8988T (cell line): ENCODE measurements at places on chromosomes 7 and 10.

DNA sequence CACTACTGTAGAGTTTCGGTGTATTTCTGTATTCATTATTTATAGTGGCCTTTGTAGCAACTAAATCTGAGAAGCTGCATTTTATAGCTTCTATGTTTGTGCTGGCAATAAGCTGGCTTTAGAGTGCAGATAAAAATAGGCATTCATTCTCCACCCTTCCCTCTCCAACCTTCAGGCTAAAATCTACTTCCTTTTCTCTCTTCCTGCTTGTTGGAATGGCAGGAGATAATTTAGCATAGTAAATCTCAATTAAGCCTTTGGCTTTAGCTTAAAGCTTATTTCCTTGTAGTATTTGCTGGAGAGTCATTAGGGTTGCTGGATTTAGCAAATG, 58.5 kb downstream of the CPVL start:
- no peak for DNase-seq

GRCh38 chr10:52249850-52250395, 64.2 kb upstream of the DKK1 start:
- no peak for DNase-seq

DNA sequence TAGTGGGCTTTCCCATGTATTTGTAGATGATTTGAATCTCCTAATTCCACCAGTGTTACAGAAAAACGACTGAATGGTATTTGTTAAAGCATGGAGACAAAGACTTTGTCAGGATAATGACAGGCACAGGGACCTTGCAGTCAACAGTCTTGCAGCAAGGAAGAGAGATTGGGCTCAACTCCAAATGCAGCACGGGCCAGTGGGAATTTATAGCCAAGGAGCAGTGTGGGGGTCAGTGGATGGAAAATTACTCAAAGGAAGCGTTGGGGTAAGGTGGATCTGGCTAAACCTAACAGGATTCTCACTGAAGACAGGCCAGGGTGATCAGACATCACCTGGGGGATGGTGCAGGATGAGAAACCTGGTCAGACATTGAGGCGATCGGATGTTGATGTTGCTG, 24.3 kb downstream of the CPVL start:
- no peak for DNase-seq

DNA sequence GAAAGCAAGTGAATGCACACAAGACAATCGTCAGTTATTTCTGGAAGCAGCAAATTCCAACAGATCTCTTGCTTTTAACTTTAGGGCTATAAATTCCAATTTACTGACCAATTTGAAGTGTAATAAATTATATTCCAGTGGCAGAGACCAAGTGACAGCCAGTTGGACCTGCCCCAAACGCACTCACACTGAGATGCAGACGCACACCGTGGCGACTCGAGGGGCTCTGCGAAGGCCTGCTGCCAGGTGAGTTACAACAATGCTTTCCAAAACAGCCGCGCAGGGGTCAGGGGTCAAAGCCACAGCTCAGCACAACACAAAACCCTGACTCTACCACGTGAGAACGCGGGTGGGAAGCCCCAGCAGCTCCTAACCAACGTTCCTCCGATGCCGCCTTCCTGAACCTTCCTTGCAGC, 97.4 kb downstream of the ZRANB1 start:
- DNase-seq, result no peak

- no peak for DNase-seq
Measured at GRCh38 chr10:132972986-132973902, 30.9 kb upstream of the CFAP46 start.

DNA sequence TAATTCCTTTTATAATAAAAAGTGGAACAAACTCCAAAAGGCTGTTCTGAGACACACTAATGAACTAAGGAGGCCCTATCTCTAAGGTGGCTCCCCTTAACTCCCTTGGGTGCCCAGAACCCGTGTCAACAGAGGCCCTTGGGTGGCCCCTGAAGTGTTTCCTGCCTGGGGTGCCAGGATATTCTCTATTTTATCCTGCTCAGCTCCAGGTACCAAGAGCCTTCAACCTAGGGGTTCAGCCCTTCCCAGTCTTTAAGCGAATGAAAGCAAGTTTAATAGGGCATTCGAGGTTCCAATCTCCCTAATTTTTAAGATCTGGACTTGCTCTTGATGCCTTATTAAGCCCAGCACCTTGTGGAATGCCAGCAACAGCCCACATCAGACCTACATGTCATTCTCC, 64.4 kb upstream of the MYO3A start:
- no peak for DNase-seq

DNA sequence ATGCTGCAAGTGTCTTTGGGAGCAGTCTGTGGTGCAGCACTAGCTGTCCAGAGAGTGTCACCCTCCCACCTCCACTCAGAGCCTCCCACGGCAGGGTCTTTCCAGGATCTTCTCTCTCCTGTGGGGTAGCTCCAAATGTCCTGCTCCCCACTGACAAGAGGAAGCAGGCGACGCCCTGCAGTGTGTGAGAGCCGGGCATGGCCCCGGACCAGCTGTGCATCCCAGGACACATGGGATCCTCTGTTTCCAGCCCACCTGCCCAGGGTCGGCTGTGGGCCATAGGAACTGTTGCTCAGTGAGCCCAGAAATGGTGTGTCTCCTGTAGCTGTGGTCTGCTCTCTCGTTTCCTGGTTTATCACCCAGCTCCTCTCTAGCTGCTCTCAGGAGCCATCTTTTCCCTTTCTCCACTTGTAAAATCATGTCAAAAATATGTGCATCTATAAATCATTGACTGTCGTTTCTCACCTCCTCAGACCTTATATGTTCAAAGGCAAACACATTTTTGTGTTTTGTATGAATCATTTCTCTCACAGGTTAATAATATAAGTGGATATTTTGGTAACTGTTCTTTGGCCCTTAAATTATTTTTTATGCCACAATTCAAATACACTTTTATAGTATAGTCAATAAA, 74.9 kb downstream of the VWC2 start:
- DNase-seq, result no peak

GRCh38 chr7:123594813-123595241, 6.8 kb upstream of the ASB15 start:
- DNase-seq, result no peak

DNA sequence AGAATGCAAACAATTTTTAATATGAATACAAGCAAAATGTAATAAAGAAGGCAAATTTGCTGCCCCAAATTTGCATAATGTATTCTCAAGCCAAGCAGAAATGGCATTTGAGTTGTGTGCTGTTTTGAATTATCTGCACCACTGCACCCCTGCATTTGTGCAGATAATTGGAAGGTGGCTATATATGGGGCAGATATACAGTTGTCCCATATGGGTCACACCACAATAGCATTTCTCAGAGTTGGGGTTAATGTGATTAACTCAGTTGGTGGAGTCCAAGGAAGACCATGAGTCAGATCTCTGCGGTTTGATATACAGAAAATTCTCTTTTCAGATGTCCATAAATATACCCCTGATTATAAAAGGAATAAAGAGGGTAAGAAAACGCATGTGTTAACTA, 68.9 kb upstream of the EXOC4 start:
- DNase-seq, result no peak

- DNase-seq, result no peak
Measured at GRCh38 chr10:91012502-91012901, 91.6 kb upstream of the ANKRD1 start.

DNA sequence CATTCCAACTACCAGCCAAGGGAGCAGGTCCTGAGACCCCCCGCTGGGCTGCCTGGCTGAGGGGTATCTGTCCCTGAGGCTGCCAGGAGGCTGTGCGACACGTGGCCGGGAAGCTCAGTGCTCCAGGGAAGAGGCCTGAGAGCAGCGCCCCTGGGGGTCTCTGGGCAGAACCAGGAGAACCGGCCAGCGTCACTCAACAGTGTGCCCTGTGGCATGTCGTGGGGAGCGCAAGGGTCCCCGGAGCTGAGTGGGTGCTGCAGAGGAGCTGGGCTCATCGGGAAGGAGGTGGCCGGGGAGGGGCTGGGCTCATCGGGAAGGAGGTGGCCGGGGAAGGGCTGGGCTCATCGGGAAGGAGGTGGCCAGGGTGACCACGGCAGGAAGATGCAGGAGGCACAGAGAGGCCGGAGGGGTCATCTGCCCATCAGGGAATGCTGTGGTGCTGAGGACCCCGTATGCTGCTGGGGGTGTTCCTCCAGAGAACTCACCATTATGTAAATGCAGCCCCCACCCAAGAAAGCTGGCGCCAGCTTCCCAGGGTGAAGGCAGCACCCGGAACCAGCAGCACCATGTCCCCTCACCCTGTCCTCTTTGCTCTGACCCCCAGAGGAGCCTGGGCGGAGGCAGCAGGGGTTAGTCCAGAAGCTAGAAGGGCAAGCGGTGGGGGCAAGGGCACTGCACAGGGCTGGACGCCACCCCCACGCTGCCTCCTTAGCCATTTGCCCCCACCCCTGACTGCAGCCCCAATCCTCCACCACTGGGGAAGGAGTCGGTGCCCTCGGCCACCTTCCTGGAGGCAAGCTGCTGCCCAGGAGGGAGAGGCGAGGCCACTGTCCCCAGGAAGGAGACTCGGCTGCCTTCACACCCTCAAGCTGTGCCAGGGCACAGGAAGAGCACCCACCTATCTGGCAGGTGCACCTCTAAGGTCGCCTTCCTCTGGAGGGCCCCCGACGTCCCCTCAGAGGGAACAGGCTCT, 33.3 kb downstream of the CALML3 start:
- DNase-seq, result no peak

GRCh38 chr7:139071680-139072079, 35.8 kb upstream of the ZC3HAV1L start:
- DNase-seq, result no peak

- DNase-seq, result no peak
Measured at GRCh38 chr10:133347710-133348517, 741 bp downstream of the PRAP1 start.

GRCh38 chr10:114661212-114661880, 3.3 kb upstream of the ABLIM1 start:
- no peak for DNase-seq

- DNase-seq, result no peak
Measured at GRCh38 chr10:33616956-33617355, 282.5 kb upstream of the NRP1 start.

DNA sequence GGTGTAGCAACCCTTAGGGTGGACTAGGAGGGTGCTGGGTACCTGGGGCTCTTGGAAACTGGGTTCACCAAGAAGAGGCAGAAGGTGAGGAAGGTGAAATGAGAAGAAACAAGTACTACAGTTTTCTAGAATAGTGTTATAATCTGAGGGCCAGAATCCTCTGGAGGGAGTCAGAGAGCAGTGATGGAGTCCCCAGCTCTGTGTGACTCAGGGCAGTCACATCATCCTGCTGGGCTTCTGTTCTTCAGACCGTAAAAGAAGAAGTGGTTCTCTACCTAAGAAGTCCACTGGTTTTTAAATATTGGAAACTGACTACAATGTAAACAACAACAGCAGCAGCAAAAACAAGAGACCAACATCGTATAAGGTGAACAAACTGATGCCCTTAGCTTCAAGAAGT, 197.3 kb downstream of the PRPF18 start:
- DNase-seq, result peak; percentile 29

- DNase-seq, result no peak
Measured at GRCh38 chr7:18511351-18512140, 16.0 kb downstream of the HDAC9 start.

GRCh38 chr7:6615723-6616555, 529 bp downstream of the ZNF853 start:
- DNase-seq, result no peak

DNA sequence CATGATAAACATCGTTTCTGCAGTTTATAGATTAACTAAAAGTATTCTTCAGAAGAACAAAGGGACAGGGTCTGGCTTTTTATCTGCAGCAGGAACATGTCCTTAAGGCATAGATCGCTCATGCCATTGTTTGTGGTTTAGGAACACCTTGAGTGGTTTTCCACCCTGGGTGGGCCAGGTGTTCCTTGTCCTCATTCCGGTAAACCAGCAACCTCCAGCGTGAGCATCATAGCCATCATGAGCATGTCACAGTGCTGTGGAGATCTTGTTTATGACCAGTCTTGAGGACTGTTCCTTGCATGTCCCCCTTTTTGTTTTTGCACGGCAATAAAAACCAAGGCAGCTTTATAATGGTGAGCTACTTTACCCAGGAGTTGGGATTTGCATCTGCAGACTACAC, 33.9 kb downstream of the STOX1 start:
- DNase-seq, result no peak

DNA sequence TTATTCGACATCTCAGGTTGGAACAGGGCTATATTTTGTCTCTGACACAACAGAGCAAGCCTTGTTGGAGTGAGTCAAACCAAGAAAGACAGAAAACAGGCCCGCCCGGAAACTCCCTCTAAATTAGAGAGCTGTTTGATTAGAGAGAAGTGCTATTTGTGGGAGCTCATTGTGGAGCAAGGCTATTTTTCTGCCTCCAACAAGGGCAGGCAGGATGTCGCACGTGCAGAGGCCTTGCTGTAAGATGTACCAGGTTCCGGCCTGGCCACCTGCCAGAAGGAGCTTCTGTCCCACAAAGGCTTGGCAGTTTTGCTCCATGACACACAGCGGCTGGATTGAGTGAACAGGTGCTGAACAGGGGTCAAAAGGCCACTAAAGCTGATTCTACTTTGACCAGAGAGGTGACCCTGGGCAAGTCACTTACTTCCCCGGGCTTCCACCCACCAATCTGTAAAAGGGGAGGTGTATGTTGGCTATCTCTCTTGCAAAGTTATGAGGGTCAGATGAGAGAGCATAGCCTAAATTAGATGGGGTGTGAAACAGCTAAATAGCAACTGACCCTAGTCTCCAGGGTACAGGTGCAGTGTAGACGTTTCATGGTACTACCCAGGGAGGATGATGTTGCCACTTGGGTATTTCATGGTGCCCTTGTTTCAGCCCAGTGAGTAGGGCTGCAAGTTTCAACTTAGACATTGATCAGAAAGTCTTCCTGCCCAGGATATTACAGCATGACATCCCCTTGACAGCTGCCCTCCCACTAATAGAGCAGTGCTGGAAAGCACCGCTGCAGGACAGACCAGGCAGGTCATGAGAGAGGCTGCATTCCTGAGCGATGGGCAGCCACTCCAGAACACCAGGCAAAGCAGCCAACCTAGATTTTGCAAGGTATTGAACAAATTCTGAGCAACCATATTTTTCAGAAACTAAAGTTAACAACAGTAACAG, 62.0 kb downstream of the VSTM4 start:
- no peak for DNase-seq

DNA sequence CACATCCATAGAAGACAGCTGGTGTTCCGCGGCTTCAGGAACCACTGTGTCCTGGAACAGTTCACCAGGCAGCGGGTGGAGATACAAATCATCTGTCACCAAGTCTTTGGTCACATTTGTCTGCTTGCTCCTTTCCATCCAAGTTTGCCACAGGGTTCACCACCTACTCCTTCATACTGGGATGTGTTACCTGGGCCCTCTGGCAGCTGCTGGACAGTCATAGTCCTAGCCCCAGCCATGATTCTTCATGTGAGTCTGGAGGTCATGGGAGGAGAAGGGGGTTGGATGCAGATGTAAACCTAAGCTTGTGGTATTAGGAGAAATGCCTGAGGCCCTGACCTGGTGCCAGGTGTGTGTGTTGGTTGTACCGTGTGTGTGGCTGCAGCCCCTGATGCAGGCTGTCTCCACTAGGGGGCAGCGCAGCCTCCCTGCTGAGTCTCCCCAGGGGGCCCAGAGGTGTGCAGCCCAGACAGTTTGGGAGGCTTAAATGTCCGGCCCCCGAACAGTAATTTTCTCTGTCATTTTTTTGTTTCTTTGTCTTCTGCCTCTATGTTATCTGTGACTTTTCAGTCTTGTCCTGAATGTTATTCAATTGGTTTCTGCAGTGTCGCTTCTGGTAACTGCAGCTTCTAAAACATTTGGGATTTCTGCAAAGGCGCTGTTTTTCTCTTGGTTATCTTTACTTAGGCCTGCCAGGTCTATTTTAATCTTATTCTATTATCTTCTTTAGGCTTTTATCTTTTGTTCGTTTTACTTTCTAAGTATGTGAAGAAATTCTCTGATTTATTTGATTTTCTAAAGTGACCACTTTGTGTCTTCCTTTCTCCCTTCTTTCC, 14.8 kb downstream of the NPS start:
- no peak for DNase-seq
